IPS DF 6.9 (cell line): ENCODE measurements at places on chromosomes 2 and 18.

GRCh38 chr18:21293479-21293878 lies 51.4 kb downstream of the GREB1L start:
- no peak for DNase-seq
- H3K4me3 ChIP-seq = no peak overlapping the region
- H3K36me3 ChIP-seq = no peaks in the 10 kb centered on the region
- no peaks in the 10 kb centered on the region for H3K4me1 ChIP-seq
- H3K27me3 ChIP-seq = no peaks in the 10 kb centered on the region
- no peak overlapping the region for H3K27ac ChIP-seq

DNA sequence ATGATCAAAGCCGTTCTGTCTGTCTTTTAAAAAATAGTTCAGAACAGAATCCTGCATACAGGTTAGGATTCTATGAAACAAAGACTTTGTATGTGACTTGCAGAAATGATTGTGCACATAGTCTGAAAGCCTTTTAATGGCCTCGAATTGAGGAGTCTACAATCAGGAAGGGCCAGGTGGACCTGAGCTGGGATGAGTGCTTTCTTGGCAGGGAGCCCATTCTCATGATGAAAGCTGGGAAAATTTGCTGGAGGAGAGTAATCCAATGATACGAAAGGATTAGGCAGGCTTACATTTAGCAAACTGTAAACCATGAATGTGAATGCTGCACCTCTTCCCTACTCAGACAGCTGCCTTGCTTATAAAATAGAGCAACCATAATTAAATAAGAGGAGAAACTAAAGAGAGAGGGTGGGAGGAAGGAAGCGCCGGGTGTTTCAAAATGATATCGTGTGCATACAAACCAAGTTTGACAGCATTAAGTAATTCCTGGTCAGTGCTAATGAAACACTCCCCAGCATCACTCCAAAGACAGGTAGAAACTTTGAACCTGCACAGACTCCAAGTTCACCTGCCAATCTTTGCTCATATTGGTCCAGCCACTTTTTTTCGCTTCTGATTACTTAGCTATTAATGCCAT lies 23.7 kb upstream of the CXCR4 start:
- no peak overlapping the region for H3K27ac ChIP-seq
- no peak overlapping the region for H3K4me3 ChIP-seq
- no peaks in the 10 kb centered on the region for H3K4me1 ChIP-seq
- DNase-seq = no peak
- no peaks in the 10 kb centered on the region for H3K27me3 ChIP-seq
- H3K36me3 ChIP-seq = no peaks in the 10 kb centered on the region

- DNase-seq = no peak
- H3K4me1 ChIP-seq = no peaks in the 10 kb centered on the region
- no peak overlapping the region for H3K27ac ChIP-seq
- H3K27me3 ChIP-seq = no peaks in the 10 kb centered on the region
Observed at GRCh38 chr2:145503511-145503910, 983.6 kb upstream of the ZEB2 start.

DNA sequence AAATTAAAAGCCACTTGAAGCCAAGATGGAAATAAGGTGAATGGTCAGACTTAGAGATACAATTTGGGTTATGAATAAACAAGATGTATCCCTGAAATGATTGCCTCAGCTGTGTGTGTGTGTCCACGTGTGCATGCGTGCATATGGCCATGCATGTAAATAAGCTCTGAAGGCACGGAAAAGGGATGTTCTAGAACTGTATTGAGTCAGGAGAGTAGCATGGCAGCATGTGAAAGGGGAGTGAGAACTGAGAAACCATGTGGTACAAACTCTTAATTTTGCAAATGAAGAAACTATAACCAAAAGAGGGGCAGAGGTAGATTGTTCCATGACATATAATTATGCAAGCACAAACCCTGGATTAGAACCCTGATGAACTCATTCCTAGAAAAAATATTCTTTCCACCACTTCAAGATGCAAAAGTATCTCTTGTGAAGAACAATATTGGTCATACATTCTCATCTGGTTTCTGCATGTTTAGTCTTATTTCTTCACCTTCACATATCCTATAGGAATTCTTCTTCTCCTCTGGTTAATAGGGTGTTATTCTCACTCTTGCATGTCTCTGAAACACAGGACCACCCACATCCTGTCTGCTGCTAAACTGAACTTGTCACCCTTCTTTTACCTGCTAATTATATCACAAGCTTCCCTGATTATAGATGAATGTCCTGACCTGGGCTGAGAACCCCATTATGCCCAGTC lies 455.8 kb downstream of the SETBP1 start:
- no peak overlapping the region for H3K27ac ChIP-seq
- H3K27me3 ChIP-seq = no peaks in the 10 kb centered on the region
- DNase-seq = no peak
- no peaks in the 10 kb centered on the region for H3K4me1 ChIP-seq

GRCh38 chr2:201433394-201433995 lies 17.8 kb downstream of the TRAK2 start:
- H3K27ac ChIP-seq = no peak overlapping the region
- no peaks in the 10 kb centered on the region for H3K4me1 ChIP-seq
- DNase-seq = no peak

- H3K27ac ChIP-seq = no peak overlapping the region
- H3K4me1 ChIP-seq = no peaks in the 10 kb centered on the region
- no peak overlapping the region for H3K4me3 ChIP-seq
- no peak for DNase-seq
- no peaks in the 10 kb centered on the region for H3K36me3 ChIP-seq
- no peaks in the 10 kb centered on the region for H3K27me3 ChIP-seq
Observed at GRCh38 chr2:37720533-37721200, 49.2 kb upstream of the CDC42EP3 start.
